ENCODE measurements at places on chromosomes 1 and 21.
A peak's percentile ranks its signal among the peaks of the same experiment; 100 is the strongest.

- peak; percentile 74 for DNase-seq
These were observed 323.3 kb downstream of the RPS6KC1 start for GRCh38 chr1:213374369-213374768.

DNA sequence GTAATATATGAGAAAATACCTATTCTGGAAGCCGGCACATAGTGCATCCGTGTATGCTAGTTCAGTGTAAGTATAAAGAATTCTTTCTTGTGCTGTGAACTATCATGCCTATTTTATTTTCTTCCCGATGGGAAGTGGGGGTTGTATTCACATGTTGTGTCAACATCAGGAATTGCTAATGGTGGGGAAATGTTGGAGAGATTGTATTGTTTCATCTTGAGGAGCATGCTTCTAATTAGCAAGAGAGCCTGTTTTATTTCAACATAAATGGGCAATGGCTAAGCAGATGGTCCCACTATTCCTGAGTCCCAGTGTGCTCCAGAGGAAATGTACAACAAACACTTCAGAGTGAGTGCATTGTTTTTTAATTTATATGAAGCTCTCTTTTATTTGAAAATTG is 485.2 kb downstream of the PLPP3 start:
- DNase-seq = no peak

DNA sequence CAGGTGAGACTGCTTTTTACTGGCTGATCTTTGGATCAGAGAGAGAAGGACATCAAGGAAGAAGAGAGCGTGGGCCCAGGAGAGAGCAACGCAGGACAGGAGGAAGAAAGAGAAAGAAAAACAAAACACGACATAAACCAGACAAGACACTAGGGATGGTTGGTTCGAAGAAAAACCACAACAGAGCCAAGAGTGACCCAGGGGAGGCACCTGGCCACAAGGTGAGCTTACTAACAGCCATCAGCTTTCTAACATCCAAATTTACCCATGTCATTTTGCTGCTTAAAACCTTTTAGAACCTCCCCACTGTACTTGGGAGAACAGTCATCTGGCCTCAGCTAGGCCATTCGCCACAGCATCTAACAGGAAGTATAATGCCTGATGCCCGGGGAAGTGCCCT is 57.8 kb downstream of the ARHGEF11 start:
- no peak for DNase-seq

DNA sequence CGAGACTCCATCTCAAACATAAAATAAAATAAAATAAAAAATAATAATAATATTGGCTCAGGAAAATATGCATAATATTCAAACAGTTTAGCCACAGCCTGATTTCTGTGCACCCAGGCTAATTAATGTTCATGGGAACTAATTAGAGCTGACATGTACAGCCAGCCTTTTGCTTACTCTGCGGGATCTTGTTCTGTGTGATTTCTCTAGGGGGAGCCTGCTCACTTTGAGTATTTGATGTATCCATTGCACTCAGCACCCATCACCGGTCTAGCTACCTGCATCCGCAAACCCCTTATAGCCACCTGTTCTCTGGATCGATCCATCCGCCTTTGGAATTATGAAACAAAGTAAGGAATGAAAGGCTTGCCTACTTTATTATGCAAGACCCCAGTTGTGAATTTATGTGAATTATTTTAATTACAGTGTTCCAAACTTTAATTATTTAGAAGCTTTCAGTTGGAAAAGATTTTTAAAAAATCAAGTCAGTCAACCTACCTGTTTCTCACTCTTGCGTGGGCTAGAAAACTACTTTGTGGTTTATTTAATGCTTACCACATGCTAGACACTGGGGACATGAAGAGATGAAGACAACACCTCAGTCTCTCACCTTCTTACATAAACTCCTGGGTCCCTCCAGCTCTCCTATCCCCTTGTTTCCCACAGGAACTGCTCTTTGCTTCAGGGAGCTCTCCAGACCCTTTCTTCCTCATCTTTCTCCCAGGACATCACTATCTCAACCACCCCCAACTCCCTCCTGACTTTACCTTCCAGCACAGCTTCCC is 25.4 kb downstream of the CFAP57 start:
- DNase-seq = no peak

DNA sequence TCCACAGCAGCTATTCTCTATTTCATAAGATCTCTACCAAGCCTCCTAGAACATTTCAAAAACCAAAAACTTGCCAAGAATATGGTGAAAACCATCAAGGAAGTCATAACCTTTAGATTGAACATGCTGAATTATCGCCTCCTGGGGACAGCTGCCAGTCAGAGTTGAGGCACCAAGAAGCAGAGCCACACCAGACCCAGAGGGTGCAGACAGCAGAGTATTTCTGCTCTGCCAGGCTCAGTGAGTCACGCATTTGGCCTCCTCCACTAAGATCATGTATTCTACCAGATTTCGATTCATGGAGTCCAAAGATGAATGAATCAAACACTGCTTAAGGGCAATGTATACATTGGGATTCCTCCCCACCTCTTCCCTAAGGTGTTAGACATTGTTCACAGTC is 2.1 kb downstream of the F3 start:
- DNase-seq = no peak

DNA sequence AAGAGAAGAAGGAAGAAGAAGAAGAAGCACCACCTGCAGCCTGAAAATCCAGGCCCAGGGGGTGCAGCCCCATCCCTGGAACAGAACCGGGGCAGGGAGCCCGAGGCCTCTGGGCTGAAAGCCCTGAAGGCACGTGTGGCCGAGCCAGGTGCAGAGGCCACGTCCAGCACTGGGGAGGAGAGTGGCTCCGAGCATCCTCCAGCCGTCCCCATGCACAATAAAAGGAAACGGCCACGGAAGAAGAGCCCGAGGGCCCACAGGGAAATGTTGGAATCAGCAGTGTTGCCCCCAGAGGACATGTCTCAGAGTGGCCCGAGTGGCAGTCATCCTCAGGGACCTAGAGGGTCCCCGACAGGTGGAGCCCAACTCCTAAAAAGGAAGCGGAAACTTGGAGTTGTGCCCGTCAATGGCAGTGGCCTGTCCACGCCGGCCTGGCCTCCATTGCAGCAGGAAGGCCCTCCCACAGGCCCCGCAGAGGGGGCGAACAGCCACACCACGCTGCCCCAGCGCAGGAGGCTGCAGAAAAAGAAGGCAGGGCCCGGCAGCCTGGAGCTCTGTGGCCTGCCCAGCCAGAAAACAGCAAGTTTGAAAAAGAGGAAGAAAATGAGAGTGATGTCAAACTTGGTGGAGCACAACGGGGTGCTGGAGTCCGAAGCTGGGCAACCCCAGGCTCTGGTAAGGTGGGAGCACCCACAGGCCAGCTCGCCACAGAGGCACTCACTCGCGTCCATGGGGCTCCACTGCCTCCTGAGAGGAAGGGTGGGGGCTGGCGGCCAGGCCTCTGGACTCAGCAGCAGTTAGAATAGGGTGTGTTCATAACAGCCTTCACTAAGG is 28.4 kb downstream of the RRP1B start:
- DNase-seq = no peak

GRCh38 chr1:203402629-203403337 is 51.9 kb upstream of the FMOD start:
- DNase-seq = no peak

DNA sequence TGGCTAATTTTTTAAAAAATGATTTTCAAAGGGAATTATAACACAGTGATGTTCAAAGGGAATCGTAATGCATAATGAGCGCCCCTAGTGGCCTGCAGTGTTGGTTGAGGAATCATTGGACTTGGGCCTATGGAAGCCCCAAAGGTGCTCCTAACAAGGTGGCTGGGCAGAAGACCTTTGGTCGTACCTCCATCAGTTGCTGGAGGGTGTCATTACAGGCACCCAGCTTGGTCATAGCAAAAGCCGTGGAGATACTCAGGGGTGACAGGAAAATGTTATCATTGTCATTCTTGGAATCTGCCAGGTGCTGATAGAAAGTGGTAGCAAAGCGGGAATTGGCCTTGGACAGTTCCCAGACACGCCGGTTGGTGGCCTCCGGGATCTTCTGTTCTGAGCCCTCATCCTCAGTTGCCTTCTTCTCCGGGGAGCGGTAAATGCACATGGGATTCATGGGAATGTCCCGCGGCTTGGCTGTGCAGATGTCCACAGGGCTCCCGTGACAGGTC is 2.7 kb downstream of the SERPINC1 start:
- no peak for DNase-seq

DNA sequence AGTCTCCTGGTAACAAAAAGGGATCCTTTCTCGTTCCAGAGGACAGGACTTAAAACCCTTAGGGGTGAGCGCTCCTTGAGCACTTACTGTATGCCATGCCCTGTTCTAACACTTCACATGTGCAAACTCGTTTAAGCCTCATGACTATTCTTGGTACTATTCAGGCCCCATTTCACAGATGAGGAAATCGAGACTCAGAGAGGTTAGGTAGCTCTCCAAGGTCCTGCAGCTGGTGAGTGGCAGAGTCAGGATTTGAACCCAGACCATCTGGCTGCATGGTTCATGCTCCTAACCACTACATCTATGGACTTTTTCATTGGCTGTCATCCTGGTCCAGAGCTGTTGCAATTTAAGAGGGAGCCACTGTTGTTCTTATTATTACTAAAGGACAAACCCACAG is 46.7 kb upstream of the WNT4 start:
- DNase-seq = no peak
